Eye (tissue), 1 donor: ENCODE measurements at places on chromosomes 13 and 19.

GRCh38 chr19:31039151-31039550, 310.1 kb downstream of the TSHZ3 start:
- no peak for DNase-seq

DNA sequence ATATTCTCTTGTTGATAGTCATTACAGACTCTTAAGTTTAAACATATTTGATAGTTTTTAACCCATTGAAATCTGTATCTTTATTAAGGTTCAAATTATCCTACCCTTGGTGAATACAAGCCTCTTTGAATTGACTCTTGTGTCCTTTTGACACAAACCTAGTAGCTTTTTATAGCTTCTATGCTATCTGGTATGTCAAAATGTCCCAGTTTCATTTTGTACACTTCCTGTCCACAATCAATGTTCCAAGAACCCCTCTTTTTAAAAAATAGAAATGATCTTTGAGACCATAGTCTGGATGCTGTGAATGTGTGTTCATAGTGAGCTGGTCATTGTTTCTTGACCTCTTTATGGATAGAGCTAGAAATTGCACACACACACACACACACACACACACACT, 39.2 kb upstream of the FGF14 start:
- no peak for DNase-seq

GRCh38 chr19:50378863-50379236, 2.6 kb downstream of the NR1H2 start:
- no peak for DNase-seq

DNA sequence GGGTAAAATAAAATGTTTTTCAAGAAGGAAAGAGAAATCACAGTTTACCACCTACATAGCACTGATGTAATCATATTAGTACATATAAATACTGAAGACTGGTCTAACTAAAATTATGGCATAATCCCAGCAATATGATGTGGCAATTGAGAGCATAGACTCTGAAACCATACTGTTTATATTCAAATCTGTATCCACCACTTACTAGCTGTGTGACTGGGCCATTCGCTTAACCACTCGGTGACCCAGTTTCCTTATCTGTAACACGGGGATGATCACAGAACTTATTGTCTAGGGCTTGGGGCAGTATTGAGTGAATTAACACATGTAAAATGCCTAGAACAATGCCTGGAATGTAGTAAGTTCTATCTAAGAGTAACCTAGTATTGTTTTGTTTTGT, 13.1 kb upstream of the GTF3A start:
- DNase-seq = no peak

DNA sequence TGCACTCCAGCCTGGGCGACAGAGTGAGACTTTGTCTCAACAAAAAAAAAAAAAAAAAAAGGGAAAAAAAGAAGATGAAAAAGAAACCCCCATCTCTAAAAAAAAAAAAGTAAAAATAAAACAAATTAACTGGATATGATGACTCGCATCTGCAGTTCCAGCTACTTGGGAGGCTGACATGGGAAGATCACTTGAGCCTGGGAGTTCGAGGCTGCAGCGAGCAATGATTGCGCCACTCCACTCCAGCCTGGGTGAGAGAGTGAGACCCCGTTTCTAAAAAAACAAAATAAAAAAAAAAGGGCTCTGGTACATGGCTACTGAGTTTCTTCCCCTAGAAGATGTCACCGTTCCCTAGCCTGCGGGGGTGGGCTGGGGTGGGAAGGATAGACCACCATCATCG, 2.4 kb upstream of the CATSPERG start:
- no peak for DNase-seq

DNA sequence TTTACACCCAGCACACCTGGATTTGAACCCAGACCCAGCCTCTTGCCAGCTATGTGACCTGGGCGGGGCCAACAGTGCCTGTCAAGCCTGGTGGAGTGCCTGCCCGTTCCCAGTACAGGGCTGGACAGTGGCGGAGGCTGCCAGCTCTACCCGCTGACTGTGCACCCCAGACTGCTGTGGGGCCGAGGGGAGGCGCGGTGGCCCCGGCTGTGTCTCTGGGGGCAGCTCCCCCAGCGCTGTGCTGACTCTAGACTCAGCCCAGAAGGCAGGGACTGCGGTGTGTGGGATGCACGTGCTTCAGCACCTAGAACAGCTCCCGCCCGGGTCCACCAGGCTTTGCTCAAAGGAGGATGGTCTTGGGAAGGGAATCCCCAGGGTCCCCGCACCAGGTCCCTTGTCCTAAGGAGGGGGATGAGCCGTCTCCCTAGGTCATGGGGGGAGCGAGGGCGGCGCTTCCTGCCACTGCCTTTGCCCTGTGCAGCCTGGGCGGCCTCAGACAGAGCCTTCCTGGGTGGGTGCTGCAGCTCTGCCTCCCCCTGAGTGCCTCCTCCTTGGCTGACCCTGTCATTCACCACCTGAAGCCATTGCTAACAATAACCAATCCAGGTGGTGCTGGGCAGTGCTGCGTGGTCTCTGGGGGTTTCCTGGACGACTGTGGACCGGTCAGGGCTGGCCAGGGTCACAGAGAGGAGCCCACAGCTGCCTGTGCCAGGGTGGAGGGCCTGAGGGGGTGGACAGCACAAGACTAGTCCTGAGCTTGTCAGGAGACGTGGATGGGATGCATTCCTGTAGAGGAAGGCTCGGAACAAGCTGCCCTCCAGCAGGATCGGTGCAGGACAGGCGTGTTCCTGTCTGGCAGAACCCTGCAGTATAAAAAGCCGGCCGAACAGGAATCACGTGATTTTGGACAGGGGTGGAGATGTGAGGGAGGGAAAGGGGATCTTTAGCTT, 18.6 kb downstream of the TMEM255B start:
- peak; percentile 70 for DNase-seq

DNA sequence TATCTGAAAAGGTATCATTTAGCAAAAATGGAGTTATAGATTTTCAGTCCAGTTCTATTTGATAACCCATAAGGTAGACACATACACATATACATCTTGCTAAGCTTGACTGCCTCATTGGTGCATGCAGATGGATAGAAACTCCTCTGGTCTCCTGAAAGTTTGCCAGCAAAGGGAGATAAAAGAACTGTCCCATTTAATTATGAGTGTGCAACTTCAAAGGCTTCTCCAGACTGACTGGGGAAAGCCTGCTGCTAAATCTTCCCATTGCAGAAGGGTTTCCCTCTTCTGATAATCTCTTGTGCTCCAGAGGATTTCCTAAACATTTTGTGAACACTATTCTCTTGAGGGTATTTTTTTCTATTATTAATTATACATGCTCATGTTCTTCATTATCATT, 131.9 kb downstream of the ITGBL1 start:
- peak; percentile 83 for DNase-seq

DNA sequence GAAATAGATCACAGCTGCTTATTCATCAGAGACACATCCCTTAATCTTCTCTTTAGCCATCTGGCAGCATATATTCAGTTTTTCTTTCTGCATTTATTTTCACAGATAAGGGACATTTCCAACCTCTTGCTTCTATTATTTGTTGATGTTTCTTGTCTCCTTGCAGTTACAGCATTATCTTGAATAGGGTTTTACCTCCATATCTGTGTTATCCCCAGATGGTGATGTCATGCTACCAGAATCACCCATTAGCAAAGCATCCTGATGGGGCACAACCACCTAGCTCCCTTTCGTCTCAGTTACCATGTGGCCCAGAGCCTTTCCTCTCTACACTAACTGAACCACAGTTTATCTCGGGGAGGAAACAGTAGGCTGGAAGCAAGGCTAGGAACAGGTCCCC, 483.9 kb downstream of the FOXO1 start:
- DNase-seq = no peak

- DNase-seq = no peak
Observed at GRCh38 chr19:44865196-44865767, 19.2 kb downstream of the NECTIN2 start.

DNA sequence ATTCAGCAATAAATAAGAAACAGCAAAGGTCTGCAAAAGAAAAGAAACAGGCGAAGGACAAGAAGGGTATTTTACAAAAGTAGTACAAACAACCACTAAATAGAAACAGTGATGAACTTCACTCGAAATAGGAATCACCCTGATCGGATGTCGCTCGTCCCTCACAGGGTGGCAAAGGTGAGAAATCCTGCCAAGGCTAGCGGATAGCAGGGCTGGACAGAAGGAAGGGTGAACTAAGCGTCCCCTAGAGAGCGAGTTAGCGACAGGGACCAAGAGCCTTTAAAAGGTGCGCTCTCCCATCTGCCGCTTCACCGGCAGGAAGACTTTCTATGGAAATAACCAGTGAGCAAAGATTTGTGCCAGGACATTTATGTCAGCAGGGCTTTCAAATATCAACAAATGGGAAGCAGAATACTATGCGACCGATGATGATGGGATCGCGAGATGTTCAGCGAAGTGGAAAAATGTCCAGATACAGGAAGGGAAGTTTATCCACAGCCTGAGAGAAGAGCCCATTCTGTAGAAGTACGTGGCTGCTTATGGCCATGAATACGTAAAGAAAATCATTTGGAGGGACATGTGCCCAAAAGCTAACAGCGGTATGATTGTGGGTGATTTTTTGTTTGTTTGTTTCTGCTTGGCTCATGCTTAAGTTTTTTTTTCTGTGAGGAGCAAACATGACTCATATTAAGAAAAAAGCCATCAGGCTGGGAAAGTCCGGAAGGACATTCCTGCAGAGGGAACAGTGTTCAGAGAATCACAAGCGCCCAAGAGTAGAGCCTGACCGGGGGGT, 18.9 kb downstream of the ELAVL1 start:
- DNase-seq = peak; percentile 45

DNA sequence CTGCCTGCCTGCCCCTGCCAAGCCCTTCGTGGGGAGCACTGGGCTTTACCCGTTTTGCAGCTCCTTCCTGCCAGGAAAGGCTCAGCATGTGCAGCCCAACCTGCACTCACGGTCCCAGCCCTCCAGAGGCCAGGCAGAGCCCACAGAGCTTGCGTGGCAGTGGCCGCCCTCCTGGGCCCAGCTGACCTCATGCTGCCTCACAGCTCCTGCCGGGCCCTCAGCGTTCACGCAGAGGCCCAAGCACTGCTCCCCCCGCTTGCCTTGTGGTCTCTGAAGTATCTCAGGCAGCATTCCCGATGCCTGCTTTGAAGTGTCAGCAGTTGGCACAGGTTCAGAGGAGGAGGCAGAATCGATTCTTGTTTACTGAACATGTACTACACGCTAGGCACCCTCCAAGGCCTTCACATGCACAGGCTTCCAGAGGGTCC, 32.5 kb downstream of the CAPN12 start:
- no peak for DNase-seq

DNA sequence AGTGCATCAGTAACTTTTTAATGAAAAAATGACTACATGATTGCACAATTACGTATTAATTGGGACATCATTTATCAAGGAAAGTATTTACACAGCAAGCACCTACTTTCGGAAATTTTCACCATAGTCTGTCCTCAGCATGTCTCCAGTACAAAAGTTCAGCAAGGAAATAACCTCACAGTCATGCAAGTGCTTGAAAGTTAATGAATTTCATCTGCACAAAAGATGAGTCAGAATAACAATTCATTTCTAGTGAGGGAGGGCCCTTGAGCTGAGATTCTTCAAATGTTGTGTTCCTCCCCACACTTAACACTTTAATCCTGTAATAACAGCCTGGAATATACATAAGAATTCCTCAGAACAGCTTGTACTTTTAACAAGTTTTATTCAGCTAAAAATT, 49.0 kb upstream of the OXGR1 start:
- no peak for DNase-seq

DNA sequence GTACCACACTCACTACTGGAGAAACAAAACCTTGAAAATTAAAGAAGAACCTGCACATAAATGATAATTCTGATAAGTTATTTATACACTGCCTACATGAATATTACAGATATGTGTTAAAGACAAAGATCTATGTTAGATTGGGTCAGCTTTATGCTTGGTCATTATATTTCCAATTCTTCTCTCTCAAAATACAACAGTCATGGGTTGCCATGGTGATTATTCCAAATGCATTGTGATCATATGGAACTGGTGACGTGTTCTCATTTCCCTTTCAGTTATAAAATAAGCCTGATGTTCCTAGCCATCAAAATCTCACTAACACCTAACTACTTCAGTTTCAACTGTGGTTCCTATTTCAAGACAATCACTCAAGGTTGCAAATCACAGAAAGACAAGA, 1416.4 kb downstream of the UQCRFS1 start:
- no peak for DNase-seq

DNA sequence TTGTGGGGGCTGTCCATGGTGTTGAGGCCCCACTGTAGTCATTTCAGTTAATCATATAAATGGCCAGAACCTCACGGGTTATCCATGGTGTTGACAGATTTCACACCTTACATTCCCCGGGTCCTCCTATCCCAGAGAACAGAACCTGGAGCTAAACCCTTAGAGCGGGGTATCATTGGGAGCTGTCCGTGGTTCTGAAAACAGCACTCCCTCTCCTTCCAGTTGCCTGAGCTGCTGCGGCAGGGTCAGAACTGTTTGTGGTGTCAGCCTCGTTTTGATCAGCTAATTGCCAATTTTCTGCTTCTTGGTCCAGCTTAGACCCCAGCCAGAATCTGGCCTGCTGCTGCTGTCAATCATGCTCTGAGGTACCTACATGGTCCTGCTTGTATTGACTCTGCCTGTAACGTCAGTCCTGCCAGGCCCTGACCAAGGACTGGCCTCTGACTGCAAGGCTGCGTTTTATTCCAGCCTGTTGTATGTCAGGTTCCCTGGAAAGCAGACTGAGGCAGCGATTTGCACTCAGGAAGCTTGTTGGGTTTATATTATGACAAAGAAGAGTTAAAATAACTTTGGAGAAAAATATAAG, 55.8 kb upstream of the KCTD15 start:
- DNase-seq = peak; percentile 91

DNA sequence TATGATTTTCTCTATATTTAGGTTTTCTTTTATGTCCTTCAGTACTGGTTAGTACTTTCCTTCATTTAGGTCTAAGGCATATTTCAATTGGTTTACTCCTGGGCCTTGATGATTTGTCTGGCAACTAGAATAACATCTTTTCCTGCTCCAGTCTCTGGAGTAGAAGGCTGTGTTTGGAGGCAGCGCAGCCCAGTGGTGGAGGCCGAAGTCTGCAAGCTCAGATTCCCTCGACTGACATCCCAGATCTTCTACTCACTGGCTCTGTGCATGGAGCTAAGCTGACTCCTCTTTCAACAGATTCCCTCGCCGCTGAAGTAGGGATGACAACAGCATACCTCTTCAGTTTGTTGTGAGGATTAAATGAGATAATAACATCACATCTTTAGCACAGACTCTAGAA, 141.0 kb downstream of the RAP2A start:
- no peak for DNase-seq

- no peak for DNase-seq
Observed at GRCh38 chr13:59422646-59423045, 741.1 kb downstream of the DIAPH3 start.

GRCh38 chr13:113835461-113836270, 28.2 kb downstream of the GAS6 start:
- peak; percentile 64 for DNase-seq

DNA sequence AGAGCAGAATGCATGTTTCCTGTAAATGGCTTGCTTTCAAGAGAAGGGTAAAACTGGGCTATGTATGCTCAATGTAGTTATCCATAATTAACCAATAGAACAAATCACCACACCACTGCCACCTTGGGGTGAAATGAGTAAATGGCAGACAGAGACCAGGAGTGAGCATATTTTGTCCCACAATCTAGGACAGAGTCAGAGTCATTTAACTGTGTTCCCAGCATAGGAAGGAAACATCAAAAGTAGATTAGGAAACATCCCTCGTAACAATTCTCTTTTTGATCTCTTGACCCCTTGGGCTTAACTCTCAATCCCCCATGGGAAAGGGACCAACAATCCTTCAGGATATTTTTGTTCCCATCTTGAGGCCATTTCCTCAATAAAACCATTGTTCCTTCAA, 224.8 kb downstream of the NHLRC3 start:
- DNase-seq = peak; percentile 79
